CD14-positive monocyte (primary cell): ENCODE measurements at places on chromosomes 6 and 20.

DNA sequence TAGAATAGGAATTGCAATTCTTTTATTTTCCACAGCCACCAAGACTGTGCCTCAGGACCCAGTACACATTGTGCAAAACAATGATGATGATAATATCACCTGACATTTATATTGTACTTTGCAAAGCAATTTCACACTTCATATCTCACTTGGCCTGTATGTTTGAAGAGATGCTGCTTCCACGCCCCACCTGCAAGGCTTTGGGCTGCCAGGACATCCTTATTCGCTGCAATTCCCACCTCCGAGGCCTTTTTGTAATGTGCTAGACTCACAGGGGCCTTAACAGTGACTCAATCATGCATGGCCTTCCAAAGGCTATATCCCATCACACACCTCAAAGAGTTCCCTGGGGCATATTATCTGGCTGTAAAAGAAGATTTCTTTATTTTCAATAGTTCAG, 200.9 kb downstream of the MYLK4 start:
- no peak for DNase-seq
- peaks cover 30% of the 10 kb centered on the region for H3K4me1 ChIP-seq
- no peak overlapping the region for H3K27ac ChIP-seq
- H3K27me3 ChIP-seq, result peaks cover 15% of the 10 kb centered on the region
- no peaks in the 10 kb centered on the region for H3K36me3 ChIP-seq

DNA sequence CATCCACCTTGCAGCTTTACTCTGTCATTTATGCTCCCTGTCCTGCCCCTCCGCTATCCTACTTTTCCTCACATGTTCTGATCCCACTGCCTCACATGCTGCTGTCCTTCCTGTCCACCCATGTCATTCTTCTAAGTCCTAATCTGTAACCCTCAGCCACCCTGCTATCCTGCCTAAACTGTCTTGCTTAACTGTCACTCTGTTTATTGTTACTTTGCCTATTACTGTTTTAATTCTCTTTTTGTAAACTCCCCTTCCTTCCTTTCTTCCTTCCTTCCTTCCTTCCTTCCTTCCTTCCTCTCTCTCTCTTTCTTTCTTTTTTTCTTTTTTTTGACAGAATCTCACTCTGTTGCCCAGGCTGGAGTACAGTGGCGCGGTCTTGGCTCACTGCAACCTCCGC, 1.4 kb downstream of the CUL9 start:
- H3K4me3 ChIP-seq, result no peak overlapping the region
- no peaks in the 10 kb centered on the region for H3K27me3 ChIP-seq
- DNase-seq, result no peak
- H3K4me1 ChIP-seq, result peaks cover 24% of the 10 kb centered on the region

DNA sequence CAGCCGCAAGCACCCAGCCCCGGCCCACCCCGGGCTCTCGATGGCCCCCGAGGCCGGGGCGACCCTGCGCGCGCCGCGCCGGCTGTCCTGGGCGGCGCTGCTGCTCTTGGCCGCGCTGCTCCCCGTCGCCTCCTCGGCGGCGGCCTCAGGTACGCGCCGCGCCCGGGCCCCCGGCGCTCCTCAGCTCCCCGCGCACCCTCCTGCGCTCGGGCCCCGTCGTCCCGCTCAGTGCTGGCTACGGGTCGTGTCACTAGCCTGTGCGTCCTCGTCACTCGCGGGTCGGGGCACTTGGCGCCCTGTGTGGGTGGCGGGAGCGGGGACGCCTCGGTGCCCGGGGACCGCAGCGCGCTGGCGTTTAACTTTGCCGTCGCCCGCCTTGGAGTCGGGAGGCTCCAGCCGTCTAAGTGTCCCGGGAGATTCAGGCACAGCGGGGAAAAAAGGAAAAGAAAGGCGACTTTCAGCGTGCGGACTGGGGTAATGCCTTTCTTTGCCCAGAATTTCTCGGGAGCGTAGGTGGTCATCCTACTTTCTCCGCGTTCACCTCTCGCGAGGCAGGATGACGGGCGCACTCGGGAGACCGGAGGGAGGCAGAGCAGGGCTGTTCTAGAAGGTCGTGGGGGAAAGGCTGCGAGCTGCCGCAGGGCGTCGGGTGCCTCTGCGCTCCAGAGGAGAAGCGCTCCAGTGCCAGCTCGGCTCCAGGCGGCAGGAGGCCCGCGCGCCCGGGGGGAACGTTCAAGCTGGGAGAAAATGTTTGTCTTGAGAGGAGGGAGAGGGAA, 545 bp downstream of the FNDC1 start:
- no peak overlapping the region for H3K27ac ChIP-seq
- no peak overlapping the region for H3K4me3 ChIP-seq
- H3K27me3 ChIP-seq, result peaks cover 86% of the 10 kb centered on the region
- no peak for DNase-seq

- no peak overlapping the region for H3K27ac ChIP-seq
- no peak overlapping the region for H3K4me3 ChIP-seq
- H3K4me1 ChIP-seq, result no peaks in the 10 kb centered on the region
Measured at GRCh38 chr20:44838521-44838920, 28.2 kb upstream of the RIMS4 start.

- no peaks in the 10 kb centered on the region for H3K36me3 ChIP-seq
- H3K27ac ChIP-seq, result peak overlapping the region; percentile 96
- peak overlapping the region; percentile 88 for H3K4me3 ChIP-seq
- H3K27me3 ChIP-seq, result no peaks in the 10 kb centered on the region
- DNase-seq, result peak; percentile 53
- peaks cover 28% of the 10 kb centered on the region for H3K4me1 ChIP-seq
Measured at GRCh38 chr6:38638941-38639497, 710 bp downstream of the BTBD9 start.

GRCh38 chr20:17530716-17531664, at the start of gene BFSP1:
Gene BFSP1, minus strand, starts transcription at chr20:17531379. Its CDS starts 50 bp downstream, at chr20:17531329.
- DNase-seq, result no peak
- H3K27ac ChIP-seq, result no peak within 1 kb of the TSS
- peaks cover 20% of the 10 kb centered on the region for H3K27me3 ChIP-seq

GRCh38 chr6:21586740-21587178, 6.8 kb upstream of the SOX4 start:
- peaks cover 9% of the 10 kb centered on the region for H3K4me1 ChIP-seq
- H3K27ac ChIP-seq, result no peak overlapping the region
- H3K27me3 ChIP-seq, result no peaks in the 10 kb centered on the region
- peak overlapping the region; percentile 88 for H3K4me3 ChIP-seq
- H3K36me3 ChIP-seq, result no peaks in the 10 kb centered on the region
- DNase-seq, result no peak

DNA sequence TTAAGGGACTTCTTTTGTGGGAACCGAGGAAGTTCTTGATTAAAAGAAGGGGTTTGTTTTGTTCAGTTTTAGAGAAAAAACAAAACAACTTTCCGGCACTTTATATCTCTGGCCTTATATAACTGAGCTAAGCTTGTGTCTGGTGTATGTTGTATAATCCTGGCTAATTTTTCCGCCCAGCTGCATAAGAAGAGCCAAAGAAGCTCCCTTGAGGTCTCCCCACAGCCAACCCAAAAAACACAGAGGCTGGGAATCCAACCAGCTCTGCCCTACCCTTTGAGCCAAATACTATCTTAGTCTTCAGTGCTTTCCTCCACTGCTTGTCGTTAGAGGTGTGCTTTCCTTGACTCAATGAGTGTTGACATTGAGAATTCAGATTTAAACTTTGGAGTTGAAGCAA, 45.5 kb upstream of the RNF146 start:
- no peak overlapping the region for H3K27ac ChIP-seq
- no peaks in the 10 kb centered on the region for H3K4me1 ChIP-seq
- no peak for DNase-seq
- H3K4me3 ChIP-seq, result no peak overlapping the region
- no peaks in the 10 kb centered on the region for H3K36me3 ChIP-seq

GRCh38 chr6:123804014-123804786, 535 bp downstream of the NKAIN2 start:
- H3K27me3 ChIP-seq, result peaks cover 40% of the 10 kb centered on the region
- H3K4me3 ChIP-seq, result peak overlapping the region; percentile 57
- no peaks in the 10 kb centered on the region for H3K36me3 ChIP-seq
- DNase-seq, result no peak
- no peak overlapping the region for H3K27ac ChIP-seq

DNA sequence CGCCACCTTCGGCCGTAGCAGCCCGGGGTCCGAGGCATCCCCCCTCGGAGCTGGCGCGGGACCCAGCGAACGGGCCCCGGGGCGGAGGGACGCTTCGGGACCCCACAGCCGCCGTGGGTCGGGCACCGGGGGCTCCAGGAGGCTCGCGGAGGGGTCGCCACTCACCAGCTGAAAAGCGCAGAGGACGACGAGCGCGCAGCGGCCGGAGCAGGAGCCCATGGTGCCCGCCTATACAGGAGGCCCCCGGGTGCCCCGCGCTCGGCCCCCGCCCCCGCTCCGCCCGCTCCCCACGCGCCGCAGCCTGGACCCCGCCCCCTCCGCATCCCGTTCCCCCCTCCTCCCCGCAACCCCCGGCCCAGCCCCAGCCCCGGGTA, at the start of gene NKAIN4:
Gene NKAIN4, minus strand, starts transcription at position 232 of the 374 bp plus-strand sequence. Its CDS starts 13 bp downstream, at position 219.
- H3K4me1 ChIP-seq, result no peaks in the 10 kb centered on the region
- H3K4me3 ChIP-seq, result no peak within 1 kb of the TSS
- peaks cover 17% of the 10 kb centered on the region for H3K27me3 ChIP-seq
- DNase-seq, result no peak
- H3K36me3 ChIP-seq, result no peaks in the 10 kb centered on the region
- no peak within 1 kb of the TSS for H3K27ac ChIP-seq

DNA sequence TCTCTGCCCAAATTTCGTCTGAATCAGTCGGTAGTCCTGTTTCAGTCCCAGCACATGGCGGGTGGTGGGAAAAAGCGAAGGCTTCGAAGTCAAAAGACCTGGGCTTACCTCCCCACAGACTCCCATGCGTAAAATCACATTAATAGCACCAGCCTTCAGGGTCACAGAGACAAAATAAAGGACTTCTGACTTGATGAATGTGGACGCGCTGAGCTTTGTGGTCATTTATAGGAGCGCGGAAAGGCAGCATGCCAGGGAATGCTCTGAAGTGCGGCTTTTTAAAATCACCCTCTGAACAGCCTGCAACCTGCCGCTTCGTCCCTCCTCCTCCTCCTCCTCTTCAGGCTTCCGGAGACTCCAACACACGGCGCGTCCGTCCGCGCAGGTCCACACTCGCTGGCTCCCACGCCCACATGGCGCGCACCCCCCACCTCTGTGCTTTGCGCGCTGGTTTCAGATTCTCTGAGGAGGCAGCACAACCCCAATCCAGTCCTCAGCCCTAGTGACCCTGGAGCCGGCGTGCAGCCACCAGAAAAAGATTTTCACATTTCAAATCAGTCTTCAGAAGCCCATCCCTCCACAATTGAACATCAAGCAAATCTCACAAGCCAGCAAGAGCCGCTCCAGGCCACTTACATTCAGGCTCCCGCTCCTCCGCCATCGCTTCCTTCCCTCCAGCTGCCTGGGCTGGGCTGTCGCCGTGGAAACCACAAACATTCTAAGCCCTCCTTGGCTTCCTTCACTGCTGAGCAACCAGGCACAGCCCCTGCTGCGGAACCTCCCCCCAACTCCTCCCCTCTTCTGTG, at the start of gene C6orf118:
Gene C6orf118, minus strand, starts transcription at position 680 of the 806 bp plus-strand sequence. Its CDS starts 19 bp downstream, at position 661.
- no peak for DNase-seq
- H3K36me3 ChIP-seq, result no peaks in the 10 kb centered on the region
- H3K27ac ChIP-seq, result no peak within 1 kb of the TSS
- no peak within 1 kb of the TSS for H3K4me3 ChIP-seq
- H3K4me1 ChIP-seq, result no peaks in the 10 kb centered on the region

DNA sequence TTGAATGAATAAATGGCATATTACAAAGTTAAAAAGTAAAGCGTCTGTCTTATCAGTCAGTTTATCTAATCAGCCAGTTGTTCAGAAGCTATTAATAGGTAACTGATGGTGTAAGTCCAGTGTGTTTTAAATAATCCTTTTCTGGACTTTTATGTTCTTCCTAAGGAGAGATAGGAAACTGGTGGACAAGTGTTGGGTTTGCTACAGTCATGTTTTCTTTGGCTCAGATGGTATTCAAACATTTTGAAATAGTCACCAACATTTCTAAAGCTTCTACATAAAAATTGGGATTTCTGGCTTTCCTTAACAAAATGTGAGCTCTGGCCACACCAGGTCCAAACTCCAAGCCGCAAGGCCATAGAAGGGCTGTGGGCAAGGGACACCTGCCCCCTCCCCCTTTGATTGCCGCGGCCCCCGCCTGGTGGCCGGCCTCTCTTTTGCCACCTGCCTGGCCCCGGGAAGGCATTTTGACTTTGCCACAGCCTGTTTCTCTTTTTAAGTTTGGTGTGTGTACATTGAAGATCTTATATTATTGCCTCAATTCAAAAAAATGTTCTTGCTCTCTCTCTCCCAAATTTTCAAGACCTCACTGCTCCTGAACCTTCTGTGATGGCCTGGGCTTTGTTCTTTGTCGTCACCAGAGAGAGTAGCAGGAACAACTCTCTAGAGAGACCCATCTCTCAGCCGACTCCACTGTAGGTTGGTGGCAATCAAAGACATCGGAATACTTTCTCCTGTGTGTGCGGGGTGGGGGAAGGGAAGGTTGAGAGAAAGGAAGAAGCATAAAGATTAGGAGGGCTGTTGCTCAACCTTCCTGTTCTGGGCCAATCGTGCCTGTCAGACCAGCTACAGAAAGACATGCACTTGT, 84.0 kb upstream of the ZNF217 start:
- peak; percentile 75 for DNase-seq
- no peaks in the 10 kb centered on the region for H3K27me3 ChIP-seq
- peaks cover 33% of the 10 kb centered on the region for H3K4me1 ChIP-seq

DNA sequence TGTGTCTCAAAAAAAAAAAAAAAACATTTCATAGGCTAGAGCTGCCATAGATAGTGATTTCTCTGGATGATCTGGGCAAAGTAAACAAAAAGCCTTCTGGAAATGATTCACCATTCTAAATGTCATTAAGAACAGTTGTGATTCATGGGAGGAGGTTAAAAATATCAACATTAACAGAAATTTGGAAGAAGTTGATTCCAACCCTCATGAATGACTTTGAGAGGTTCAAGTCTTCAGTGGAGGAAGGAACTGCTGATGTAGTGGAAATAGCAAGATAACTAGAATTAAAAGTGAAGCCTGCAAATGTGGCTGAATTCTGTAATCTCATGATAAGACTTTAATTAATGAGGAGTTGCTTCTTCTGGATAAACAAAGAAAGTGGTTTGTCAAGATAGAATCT, 26.8 kb upstream of the MMP24 start:
- DNase-seq, result no peak
- no peak overlapping the region for H3K27ac ChIP-seq
- H3K27me3 ChIP-seq, result no peaks in the 10 kb centered on the region

DNA sequence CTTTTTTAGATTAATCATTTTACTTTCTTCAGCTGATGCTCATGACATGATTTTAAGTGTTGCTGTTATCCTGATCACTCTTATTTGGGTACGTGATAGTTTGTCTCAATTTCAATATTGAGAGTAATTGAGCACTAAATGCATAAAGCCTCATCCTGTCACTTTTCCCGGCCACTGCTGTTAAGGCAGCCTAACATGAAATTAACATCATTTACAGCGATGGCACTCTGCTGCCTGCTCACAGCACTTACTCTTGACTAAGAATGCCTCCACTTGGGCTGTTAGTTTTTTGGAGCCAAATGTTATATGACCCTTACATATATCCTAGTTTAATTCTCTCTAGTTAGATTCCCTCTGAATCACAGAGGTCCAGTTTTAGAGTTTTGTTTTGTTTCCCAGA, 107.3 kb downstream of the SLX4IP start:
- DNase-seq, result no peak
- peaks cover 19% of the 10 kb centered on the region for H3K4me1 ChIP-seq
- H3K27me3 ChIP-seq, result no peaks in the 10 kb centered on the region
